HTR-8/SVneo (cell line): ENCODE measurements at places on chromosomes 12 and 14.

DNA sequence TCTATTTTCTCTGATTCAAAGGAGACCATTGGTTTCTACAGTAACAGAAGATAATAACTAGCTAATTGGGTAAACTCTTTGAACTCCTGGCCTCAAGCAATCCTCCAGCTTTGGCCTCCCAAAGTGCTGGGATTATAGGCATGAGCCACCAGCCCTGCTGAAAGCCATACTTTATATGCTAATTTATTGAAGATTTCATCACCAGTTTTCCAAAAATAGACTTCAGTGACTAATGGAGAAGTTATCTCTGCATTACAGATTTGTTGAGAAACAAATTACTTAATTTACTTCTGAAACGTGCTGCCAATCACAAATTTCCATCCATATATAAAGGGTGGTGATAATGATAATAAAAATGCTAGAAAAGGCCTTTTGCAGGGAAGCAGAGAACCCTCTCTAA lies 1758.1 kb upstream of the SEL1L start:
- DNase-seq: no peak

GRCh38 chr12:122506393-122506938 lies 5.7 kb upstream of the ZCCHC8 start:
- DNase-seq: no peak

DNA sequence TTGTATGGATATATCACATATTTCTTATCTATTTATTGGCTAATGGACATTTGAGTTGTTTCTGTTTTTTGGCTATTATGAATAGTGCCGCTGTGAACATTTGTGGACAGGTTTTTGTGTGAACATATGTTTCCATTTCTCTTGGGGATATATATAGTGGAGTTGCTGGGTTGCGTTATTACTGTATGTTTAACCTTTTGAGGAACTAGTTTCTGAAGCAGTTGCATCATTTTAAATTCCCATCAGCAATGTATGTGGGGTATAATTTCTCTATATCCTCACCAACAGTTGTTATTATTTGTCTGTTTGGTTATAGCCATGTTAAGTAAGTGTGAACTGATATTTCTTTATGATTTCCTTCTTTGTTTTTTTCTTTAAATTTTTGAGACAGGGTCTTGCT lies 10.7 kb downstream of the TCTN2 start:
- DNase-seq: no peak

- DNase-seq: no peak
These were observed 4.0 kb upstream of the SLC22A17 start for GRCh38 chr14:23356662-23357061.

DNA sequence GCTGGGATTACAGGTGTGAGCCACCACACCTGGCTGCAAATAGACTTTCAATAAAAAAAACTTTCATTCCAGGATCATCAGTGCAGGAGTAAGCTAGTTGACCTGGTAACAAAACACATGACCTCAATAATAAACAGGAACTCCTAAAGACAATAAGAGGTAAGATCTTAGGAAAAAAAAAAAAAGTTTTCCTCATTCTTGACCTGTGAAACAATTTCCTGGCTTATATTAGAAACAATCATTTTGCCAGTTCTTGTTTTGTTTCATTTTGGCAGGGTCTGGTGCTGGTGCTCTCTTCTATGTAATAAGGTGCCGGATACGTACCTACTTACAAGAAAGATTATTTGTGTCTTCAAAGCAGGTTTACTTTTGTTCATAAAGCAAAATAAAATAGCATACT lies 90.6 kb upstream of the AMN1 start:
- DNase-seq: no peak

- no peak for DNase-seq
These were observed 14.7 kb downstream of the OTUB2 start for GRCh38 chr14:94040796-94041195.

DNA sequence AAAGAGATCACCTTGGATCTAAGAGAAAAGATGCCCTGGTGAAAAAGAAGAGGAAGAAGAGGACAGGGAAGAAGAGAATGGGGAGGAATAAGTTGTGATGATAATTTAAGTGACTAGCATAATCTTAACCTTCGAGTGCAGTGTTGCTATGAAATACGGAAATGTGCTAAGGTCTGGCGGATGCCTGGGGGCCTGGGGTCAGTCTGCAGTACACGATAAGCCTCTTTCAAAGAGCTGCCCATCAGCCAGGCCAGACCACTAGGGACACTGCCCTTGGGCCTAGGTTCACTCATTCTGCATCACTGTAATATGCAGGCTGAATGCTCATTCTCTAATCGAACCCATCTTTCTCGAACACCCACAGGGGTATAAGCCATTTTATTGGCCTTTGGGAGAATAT lies 83.4 kb downstream of the PLEKHG3 start:
- DNase-seq: no peak

DNA sequence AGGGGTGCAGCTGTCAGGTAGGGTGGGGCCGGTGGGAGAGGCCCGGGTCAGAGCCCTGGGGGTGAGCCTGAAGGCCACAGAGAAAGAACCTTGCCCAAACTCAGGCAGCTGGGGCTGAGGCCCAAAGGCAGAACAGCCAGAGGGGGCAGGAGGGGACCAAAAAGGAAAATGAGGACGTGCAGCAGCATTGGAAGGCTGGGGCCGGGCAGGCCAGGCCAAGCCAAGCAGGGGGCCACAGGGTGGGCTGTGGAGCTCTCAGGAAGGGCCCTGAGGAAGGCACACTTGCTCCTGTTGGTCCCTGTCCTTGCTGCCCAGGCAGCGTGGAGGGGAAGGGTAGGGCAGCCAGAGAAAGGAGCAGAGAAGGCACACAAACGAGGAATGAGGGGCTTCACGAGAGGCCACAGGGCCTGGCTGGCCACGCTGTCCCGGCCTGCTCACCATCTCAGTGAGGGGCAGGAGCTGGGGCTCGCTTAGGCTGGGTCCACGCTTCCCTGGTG lies 10.5 kb downstream of the MMP14 start:
- DNase-seq: no peak

GRCh38 chr12:69906411-69907216 lies 81.6 kb downstream of the MYRFL start:
- no peak for DNase-seq

GRCh38 chr12:98578392-98578791 lies 15.1 kb upstream of the SLC25A3 start:
- no peak for DNase-seq

- no peak for DNase-seq
These were observed 8.3 kb upstream of the ERBB3 start for GRCh38 chr12:56071648-56072047.

DNA sequence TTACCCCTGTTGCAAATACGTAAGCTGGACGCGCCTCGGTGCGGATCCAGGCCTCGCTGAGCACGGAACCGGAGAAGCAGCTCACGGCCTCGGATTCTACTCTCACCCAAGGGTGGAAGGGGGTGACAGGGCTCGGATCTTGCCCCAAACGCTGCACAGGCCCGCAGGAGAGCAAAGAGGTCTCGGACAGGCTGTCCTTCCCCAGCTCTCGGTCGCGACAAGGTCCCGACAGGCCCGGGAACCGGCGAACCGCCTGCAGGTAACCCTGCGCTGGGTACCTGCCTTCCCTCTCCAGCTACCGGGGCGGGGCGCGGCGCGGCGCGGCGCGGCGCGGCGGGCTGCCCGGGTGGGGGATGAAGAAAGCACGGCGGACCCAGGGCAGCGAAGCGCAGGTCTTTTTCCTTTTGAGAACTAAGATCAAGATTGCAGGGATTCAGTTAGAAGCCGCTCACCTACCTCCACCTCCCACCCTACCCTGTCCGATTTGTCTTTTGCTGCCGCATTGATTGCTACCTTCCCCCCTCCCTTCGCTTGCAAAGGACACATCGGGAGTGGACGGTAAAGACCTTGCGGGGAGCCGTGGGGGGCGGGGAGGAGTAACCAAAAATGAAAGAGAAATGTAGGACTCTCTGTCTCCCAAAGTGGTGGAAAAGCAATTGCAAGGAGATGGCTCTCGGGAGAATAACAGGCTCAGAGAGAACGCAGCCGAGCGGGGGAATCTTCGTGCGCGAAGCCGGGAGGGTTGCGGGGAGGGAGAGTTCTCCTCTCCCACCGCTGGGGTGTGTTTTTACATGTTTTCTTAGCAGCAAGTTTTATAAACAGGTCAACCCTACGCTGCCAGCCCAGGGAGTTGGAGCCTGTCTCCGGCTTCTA lies 8.4 kb upstream of the TBX3 start:
- DNase-seq: no peak
